Ecto neural progenitor cell (in vitro differentiated cells): ENCODE measurements at places on chromosomes 1 and 21.
A peak's percentile ranks its signal among the peaks of the same experiment; 100 is the strongest.

GRCh38 chr1:69175053-69175452 lies 392.7 kb upstream of the LRRC7 start:
- DNase-seq: no peak

- DNase-seq: no peak
These were observed 317.6 kb upstream of the PROX1 start for GRCh38 chr1:213669964-213670691.

DNA sequence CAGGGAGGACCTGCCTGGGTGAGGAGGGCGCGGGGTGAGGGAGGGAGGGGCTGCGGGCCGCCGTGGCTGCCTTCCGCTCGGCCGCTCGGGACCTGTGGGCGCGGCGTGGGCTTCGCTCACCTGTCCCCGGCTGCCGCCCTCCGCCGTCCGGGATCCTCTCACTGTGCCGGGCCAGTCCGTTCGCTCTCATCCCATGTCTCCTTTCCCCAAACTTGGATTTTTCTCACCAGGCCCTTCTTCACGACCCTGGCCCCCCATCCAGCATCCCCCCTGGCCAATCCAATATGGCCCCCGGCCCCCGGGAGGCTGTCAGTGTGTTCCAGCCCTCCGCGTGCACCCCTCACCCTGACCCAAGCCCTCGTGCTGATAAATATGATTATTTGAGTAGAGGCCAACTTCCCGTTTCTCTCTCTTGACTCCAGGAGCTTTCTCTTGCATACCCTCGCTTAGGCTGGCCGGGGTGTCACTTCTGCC lies 362 bp downstream of the ZBTB48 start:
- no peak for DNase-seq

DNA sequence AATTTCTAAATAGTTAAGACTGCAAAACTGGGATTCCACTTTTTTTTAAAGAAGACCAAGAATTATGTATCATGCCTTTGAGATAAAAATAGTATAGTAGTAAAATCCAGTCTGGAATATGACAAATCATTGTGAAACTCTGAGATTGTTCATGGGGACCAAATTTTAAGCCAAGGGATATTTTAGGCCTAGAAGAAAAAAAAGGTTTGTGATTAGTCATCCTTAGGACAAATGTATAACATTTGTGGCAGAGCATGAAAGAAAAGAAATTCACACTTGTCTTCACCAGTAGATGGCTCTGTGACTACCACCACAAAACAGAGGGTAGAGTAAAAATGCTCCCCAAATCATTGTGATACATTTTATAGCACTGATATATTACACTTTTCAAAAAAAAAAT lies 226.1 kb downstream of the KCTD3 start:
- no peak for DNase-seq

DNA sequence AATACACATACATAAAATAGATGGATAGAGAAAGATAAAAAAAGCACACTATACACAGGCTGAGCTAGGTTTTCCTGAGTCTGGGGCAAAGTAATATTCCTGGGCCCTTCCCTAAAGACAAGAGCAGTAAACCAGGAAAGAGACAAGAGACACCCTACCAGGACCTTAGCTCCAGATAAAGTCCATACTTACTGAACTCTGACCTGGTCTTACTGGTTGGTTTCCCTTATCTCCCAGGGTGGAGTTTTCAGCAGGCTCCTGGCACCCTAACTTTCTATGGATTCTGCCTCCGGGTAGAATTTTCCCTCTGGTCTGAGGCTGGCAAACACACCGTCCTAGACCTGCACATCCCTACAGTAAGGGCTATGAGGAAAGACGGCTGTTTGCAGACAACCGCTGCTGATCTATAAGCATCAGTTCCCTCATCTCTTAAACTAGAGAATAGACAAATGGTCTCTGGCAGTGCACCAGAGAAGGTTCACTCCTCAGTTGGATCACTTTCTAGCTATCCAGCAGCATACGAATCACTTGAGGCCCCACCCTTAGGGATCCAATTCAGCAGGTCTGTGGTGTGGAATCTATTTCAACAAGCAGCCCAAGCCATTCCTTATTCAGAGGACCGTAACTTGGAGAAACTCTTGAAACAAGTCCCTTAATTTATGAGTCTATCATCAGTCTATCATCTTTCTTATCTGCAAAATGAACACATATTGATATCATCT lies 52.0 kb downstream of the ARHGEF11 start:
- no peak for DNase-seq

DNA sequence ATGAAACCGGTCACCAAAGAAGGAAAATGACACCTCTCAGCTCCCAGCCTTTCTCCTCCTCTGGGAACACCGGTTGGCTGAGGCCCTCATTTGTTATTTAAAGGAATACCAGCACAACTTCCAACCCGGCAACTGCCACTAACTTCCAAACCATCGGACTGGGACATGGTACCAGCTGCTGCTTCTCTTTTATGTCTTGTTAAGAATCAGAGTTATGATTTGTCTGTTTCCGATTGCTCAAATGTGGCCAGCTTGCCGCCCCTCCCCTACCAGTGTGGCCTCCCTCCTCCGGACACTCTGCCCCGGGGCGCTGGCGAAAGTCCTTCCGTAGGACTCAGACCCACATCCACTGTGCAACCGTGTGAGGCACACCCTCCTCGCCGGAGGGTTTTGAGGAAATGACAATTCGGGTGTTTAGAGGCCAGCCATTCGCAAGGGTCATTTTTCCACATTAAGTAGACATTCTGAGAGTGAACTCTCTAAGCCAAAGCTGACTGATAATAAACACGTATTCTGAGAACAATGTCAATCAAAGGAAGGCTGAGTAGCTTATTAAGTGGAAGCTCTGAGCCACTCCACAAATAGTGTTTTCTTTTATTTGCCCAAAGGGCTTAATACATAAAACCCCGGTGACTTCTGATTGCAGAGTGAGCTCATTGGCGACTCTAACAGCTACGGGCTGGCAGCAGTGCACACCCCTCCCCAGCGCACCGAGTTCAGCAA lies 5.5 kb downstream of the RIPK4 start:
- peak; percentile 66 for DNase-seq

GRCh38 chr1:86409416-86410021 lies 13.4 kb upstream of the ODF2L start:
- no peak for DNase-seq

DNA sequence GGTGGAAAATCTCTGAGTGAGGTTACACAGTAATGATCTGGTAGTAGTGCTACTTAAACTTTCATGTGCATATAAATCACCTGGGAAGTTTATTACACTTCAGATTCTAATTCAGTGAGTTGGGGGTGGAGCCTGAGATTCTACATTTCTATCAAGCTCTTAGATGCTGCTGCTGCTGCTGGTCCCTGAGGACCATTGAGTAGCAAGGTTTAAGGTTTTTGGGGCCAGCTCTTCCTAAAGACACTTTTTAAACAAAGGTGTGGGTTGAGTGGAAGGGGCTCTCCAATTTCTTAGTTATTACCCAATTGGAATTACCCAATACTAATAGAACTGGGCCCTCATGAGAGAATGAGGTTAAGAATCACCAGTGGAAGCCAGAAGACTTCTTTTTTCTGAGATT lies 29.5 kb downstream of the KCNA3 start:
- no peak for DNase-seq

DNA sequence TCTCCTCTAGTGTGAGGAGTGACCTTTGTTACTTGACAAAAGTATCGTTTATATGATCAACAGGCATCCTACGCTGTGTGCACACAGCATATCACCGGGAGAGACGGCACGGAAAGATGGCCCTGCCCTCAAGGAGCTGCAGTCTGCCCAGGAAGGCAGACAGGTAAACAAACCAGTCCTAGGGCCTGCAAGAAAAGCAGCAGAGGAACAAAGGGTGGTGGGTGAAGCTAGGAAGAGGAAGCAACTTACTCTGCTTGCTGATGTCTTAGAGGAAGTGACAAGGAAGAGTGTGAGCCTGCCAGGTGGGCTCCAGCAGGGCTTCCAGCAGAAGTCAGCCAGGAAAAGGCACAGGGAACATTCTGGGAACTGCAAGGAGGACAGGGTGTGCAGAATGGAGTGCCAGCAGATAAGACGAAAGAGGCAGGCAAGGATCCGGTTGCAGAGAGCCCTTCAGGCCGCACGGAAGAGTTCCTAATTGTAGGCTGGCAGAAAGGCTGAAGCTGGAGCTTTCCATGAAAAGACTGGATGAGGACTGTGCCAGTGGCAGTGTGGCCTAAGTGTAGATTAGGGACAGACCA lies 106.7 kb downstream of the SLC45A1 start:
- DNase-seq: peak; percentile 53

GRCh38 chr21:15731243-15731613 lies 1.4 kb downstream of the USP25 start:
- DNase-seq: no peak
